ENCODE measurements at places on chromosomes 5 and 9.

DNA sequence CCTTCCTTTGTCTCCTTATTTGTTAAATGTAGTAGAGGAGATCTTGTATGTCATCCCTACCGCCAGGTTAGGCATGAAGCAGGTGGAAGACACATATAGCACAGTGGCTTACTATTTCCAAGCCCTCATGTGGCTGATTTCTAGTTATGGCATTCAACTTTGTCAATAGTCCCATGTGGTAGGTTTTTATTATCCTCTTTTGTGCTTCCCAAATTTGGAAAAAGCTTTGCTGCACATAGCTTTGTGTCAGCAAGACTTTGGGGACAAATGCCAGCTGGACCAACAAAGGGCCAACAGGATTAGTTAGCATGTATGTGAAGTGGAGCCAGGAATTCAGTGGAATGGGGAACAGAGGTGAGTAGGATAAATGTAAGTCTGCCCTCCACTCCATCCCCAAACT, 276.3 kb downstream of the PSAT1 start:
- no peak for DNase-seq

GRCh38 chr5:141637123-141637766, 448 bp downstream of the RELL2 start:
- DNase-seq: no peak

- no peak for DNase-seq
Measured at GRCh38 chr5:87210076-87210475, 57.6 kb upstream of the RASA1 start.

- no peak for DNase-seq
Measured at GRCh38 chr9:79140751-79141150, 431.0 kb upstream of the TLE4 start.

GRCh38 chr5:170628028-170628427, 124.2 kb downstream of the KCNIP1 start:
- no peak for DNase-seq

Measured in stimulated activated CD8-positive, alpha-beta memory T cell treated with anti-CD3 and anti-CD28 coated beads, Interleukin-7, amount 100 ng/mL, for 1 hour (primary cell).